ENCODE measurements at places on chromosomes 2 and 18.
A peak's percentile ranks its signal among the peaks of the same experiment; 100 is the strongest.

DNA sequence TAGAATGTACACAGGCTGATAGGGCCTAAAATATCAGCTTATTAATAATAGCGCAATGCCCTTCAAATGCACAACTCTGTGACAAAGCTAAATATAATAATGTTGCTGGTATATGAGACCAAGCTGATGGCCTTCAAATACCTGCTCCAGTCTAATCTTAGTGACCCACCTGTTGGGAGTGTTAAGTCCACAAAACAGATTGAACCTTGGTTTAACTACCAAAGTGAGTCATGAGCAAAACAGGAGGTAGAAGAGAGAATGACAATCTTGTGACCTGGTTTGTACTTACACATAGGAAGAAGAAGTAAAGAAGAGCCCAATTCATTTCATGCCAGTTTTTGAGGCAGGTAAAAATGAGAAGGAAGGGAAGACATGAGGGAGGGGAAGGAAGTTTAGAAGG lies 295.0 kb downstream of the NR4A2 start:
- DNase-seq, result no peak

DNA sequence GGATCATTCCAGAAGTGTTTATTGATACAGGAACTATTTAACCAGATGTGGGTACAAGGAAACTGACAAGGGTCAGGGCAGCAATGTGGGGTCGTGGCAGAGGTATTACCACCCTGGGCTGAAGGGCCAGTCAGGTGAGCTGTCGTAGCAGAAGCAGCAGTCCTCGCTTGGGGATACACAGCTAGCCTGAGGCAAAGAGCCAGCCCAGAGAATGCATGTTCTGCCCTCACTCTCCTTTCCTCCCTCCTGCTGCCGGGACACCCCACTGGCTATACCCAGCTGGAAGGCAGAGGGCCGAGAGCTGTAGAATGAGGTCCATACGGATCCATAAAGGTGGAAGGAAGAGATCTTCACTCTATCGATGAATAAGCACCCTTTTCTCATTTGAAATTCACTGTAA lies 32.2 kb upstream of the GBX2 start:
- no peak for DNase-seq

GRCh38 chr2:113088213-113088992 lies 20.6 kb downstream of the IL1F10 start:
- no peak for DNase-seq

GRCh38 chr2:241895712-241896641 lies 26.4 kb downstream of the RTP5 start:
- DNase-seq, result no peak

- no peak for DNase-seq
Observed at GRCh38 chr2:138155304-138155703, 191.0 kb downstream of the HNMT start.

DNA sequence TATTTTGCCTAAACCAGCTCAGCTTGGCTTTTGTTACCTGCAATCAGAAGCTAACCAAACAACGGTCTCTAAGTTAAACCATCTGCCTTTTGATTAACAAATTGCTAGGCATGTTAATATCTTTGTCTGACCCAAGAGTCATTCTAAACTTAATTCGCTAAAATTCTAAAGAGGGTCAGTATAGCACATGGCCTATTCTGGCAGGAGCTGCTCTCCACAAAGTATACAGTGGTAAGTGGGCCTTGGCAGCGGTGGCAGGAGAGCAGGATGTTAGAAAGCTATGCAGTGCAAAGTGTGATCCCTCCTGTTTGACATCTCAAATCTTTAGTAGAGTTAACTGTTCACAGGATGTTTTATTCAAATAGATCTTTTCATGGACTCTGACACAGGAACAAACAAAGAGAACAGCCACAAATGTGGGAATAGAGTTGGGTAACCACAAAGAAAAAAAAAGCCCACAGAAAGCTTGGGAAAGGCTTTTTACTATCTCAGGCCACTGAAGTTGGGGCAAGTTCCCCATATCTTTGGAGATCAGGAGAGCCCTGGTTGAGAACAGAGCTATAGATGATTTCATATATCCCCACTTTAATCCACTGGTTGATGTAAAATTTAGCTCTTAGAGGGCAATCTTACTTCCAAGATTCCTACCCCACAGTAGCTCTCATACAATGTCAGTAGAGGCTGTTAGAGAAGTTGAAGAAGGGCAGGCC lies 10.6 kb downstream of the CFAP210 start:
- no peak for DNase-seq

GRCh38 chr2:108399479-108399878 lies 21.7 kb downstream of the SULT1C4 start:
- DNase-seq, result no peak

- DNase-seq, result no peak
Observed at GRCh38 chr2:237682151-237682550, 54.8 kb downstream of the LRRFIP1 start.

DNA sequence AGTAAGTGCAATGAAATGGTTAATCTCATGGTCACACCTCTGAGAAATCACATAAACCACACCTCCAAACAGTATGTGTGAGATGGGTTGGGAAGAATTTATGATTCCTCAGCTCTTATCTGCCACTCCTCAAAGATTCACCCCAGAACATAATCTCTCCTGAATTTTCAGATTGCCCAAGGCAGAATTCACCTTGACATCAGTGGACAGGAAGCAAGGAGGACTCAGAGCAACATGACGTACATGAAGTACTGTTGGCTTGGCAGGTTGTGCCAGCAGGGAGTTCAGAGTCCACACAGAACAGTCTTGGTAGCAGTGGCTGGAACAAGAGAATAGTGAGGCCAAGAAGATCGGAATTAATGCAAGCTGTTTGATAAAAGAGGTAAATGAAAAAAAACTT lies 31.7 kb upstream of the CYBRD1 start:
- no peak for DNase-seq

- DNase-seq, result no peak
Observed at GRCh38 chr2:127737892-127738291, 36.6 kb downstream of the SFT2D3 start.

DNA sequence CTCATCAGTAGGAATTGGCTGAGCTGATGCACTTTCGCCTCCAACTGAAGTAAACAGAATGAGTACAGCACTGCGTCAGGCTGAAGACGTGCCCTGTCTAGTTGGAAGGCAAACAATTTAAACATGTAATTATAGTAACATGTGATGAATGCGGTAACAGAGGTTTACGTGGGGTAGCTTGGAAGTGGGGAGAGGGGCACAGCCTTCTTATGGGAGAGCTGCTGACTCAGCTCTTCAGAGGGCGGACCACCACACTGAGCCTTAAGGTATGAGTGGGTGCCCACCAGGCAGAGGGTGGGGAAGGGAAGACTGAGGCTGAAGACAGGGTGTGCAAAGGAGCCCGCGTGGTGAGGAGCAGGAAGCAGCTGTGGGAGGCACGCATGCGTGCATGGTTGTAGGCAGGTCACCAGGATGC lies 6.2 kb upstream of the EHD3 start:
- DNase-seq, result no peak

GRCh38 chr18:79515944-79516351 lies 120.2 kb downstream of the NFATC1 start:
- DNase-seq, result no peak

- peak; percentile 31 for DNase-seq
Observed at GRCh38 chr2:191811807-191812602, 34.9 kb downstream of the CAVIN2 start.

- DNase-seq, result no peak
Observed at GRCh38 chr2:192459422-192459821, 264.7 kb upstream of the TMEFF2 start.

DNA sequence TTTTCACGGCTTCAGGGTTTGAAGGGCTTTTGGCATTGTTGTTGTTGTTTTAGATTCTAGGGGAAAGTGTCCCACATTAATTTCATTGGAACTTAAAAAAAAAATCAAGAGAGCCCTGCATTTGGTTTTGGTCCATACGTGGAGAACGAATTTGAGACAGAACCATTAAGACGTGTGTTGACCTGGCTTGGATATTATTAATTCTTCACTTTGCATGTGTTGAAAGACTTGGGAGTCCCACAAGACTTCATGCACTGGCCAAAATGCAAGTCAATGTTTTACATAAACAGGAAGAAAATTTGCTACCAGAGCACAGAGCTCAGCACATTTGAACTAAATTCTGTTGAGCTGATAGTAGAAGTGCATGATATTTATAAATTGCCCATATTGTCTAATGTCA lies 761.2 kb upstream of the ACVR2A start:
- DNase-seq, result no peak

GRCh38 chr18:79472946-79473345 lies 77.2 kb downstream of the NFATC1 start:
- no peak for DNase-seq

DNA sequence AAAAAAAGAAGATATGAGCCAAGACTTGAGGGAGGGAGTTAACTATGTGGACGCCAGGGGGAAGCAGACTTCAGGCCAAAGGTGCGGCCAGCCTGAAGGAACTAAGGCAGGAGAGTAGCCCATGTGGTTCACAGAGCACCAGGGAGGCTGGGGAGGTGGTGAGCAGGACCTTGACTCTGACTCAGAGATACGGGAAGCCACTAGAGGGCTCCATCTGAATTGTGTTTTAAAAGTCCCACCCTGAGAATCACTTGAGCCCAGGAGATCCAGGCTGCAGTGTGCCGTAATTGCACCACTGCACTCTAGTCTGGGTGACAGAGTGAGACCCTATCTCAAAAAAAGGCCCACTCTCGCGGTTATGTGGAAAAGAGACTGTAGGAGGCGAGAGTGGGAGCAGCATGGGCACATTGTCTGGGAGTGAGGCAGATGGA lies 12.3 kb downstream of the CEP192 start:
- no peak for DNase-seq

DNA sequence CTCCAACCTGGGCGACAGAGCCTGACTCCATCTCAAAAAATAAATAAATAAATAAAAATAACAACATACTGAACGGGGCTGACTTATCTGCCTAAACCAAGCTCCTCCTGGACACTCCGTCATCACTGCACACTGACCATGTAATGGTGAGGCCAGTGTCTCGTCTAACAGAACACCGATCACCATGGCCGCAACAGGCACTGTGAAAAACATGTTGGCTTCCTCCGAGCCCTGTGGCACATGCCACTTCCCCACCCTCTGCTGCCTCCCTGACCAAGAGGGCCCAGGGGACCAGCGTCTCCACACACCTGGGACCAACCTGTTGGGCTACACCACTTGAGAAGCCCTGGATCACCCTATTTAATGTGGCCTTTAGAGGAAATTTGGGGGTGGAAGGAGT lies 33.9 kb downstream of the ZNF516 start:
- DNase-seq, result no peak

DNA sequence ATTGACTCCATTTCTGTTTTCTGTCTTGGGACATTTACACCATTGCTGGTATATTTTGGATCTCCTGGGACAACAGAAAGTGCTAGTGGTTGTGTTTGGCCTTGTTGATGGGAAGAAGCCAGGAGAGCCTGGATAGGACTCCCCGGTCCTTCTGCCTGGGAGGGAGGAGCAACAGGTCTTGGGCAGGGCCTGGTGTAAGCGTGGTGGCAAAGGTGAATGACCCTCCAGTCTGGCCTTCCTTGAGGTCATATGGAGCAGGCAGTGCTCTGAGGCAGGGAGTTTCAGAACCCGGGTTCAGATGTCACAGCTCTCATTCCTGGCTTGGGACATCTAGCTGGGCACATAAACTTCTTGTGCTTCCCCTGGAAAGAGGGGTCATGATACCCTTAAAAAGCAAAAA lies 56.0 kb upstream of the RBM44 start:
- no peak for DNase-seq

GRCh38 chr2:28390241-28390745 lies 2.4 kb upstream of the FOSL2 start:
- DNase-seq, result peak; percentile 83

- no peak for DNase-seq
Observed at GRCh38 chr18:28050545-28050944, 126.4 kb downstream of the CDH2 start.

DNA sequence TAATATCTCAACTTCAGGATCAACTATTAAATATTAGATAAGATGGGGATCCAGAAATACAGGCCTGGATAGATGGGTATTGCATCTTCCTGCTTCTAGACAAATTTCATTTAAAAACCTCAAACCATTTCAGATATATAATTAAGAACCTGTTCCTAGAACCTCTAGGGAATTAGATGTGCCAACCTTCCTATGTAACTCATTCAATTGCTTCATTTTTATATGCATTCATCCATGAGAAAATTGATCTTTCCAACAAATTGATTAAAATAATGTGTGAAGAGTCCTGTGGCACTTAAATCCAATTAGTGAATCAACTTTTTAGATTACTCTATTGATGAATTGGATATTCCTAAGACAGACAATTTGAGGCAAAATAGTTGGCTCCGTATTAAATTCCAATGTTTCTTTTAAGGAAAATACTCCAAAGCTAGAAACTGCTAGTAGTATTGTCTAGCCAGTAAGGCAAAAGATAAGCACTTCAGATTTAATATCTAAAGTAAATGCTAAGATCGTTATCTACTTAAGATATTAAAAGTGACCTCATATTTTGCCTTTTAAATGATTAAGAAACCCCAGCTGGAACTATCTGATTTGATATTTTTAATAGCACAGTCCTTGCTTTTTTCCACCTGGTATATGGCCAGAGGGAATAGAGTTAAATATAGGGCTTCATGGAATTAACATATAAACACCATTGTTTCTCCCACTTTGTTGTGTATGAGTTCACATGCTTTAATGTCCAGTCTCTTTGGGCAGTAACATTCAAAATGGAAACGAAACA lies 35.8 kb downstream of the DARS1 start:
- no peak for DNase-seq

- no peak for DNase-seq
Observed at GRCh38 chr2:110215091-110215490, 2.7 kb upstream of the MTLN start.

DNA sequence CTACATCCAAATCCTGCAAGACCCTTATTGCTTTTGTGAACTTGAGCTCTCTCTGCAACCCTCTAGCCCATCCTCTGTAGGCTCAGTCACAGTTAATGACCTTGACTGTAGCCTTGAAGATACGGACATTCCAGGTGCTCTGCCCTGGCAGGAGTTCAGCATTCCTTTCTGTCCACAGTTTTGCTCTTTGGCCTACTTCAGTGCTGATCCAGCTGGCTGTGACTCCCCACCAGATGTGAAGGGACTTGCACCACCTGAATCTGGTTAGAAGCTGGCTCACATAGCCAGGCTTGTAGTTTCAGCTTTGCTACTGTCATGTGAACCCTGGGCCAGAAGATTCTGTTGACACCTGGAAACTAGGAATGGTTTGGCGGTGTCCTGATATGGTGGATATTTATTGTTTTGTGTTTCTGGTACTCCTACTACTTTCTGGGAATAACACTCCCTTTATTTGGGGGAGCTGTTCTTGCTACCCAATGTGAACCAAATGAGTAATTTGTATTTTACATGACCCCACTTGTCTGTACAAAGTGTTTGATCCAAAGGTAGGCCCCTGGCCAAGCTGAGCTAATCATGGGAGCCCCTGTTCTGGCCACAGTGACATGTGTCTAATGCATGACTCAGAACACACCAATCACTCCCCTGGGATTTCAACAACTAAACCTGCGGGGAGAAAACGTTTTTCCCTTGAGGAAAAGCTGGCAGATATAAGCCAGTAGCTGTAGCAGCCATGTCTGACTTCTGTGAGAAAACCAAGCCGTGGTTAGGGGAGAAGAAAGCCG lies 73.4 kb downstream of the CDCA7 start:
- DNase-seq, result no peak

GRCh38 chr2:109699646-109700045 lies 85.5 kb downstream of the SOWAHC start:
- no peak for DNase-seq
